ENCODE measurements at places on chromosomes 13 and 19. TPM values are rescaled to one million over a fixed set of nuclear protein-coding genes. Genes with fewer than 3 reads are reported as not detected.

The LCP1 gene
- 17.3 TPM for total RNA-seq

DNA sequence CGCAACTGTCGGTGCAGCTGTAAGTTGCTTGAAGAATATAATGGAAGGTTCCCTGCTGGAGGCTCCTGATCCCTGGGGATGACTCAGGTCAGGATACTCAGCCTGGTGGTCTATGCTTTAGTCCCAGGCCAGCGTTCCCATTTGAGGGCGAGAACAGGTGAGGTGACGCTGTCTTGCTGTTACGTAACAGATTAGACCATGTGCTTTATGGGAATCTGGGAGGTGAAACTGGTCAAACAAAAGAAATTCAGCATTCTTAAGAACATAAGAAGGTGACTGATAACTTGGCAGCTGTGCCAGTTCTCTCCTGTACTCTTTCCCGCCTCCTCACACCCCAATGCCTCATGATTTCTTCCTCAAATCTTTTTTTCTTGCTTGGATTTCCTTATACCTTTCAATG, at the start of gene CXCL17:
Gene CXCL17, minus strand, starts transcription at position 114 of the 400 bp plus-strand sequence. CDS start 114 bp downstream, outside the sequence.
- no peak within 1 kb of the TSS for H3K27ac ChIP-seq
- DNase-seq: no peak
- H3K4me1 ChIP-seq: no peaks in the 10 kb centered on the region
- no peaks in the 10 kb centered on the region for H3K27me3 ChIP-seq
- no peak within 1 kb of the TSS for H3K4me3 ChIP-seq
- H3K36me3 ChIP-seq: no peaks in the 10 kb centered on the region

GRCh38 chr19:18287836-18288772, 6.7 kb upstream of the JUND start:
- peaks cover 15% of the 10 kb centered on the region for H3K4me1 ChIP-seq
- H3K4me3 ChIP-seq: no peak overlapping the region
- no peaks in the 10 kb centered on the region for H3K27me3 ChIP-seq
- H3K36me3 ChIP-seq: no peaks in the 10 kb centered on the region

The KLK13 gene
- not detected for total RNA-seq

DNA sequence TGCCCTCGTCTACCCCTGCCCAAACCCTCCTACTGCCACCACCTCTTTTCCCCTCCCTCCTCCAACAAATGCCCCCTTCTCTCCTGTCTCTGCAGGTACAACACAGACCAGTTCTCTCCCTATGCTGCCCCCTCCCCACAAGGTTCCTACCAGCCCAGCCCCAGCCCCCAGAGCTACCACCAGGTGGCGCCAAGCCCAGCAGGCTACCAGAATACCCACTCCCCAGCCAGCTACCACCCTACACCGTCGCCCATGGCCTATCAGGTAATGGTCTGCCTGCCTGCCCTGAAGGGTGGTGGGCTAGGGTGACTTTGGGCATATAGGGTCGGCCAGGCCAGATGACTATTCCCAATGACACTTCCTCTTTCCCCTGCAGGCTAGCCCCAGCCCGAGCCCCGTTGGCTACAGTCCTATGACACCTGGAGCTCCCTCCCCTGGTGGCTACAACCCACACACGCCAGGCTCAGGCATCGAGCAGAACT, 6.5 kb upstream of the TIMM50 start:
- H3K27me3 ChIP-seq: no peaks in the 10 kb centered on the region
- H3K27ac ChIP-seq: no peak overlapping the region
- no peak overlapping the region for H3K4me3 ChIP-seq
- no peaks in the 10 kb centered on the region for H3K36me3 ChIP-seq

GRCh38 chr13:26616126-26616525, 58.6 kb downstream of the WASF3 start:
- H3K36me3 ChIP-seq: no peaks in the 10 kb centered on the region
- DNase-seq: no peak
- no peaks in the 10 kb centered on the region for H3K27me3 ChIP-seq
- H3K4me3 ChIP-seq: no peak overlapping the region
- no peaks in the 10 kb centered on the region for H3K4me1 ChIP-seq
- no peak overlapping the region for H3K27ac ChIP-seq
